ENCODE measurements at places on chromosomes 3 and 15.

DNA sequence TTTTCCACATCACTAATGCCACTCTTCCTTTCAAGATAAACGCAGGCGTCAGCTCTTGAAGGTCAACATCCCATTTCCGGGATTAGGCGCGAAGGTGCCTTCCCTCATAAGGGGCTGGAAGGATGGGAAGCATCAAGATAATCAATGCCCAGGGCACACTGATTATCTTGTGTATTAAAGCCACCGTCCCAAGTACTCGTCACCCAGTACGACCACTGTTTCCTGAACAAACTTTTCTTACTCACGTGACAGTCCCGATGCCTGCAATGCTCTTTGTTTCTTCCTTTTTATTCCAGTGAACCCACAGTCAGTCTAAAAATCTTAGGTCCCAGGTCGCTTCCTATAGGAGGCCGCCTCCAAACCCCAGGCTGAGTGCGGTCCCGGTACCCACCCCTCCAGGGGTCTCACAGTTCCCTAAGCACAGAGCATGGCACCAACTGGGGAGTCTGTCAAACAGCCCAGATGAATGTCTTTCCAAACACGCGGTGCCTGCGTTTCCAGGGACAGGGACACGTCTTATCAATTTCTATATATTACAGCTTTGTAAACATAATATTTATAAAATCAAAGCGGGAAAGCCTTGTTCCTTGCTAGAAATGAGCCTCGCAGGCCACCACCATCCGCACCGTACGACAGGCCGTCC is 589 bp downstream of the ANAPC13 start:
- DNase-seq = no peak

GRCh38 chr3:182632077-182632393 is 161.3 kb upstream of the ATP11B start:
- DNase-seq = no peak

- no peak for DNase-seq
Observed at GRCh38 chr3:45283471-45283870, 57.4 kb upstream of the TMEM158 start.

GRCh38 chr3:171566803-171567422 is 106.7 kb upstream of the TNIK start:
- no peak for DNase-seq

DNA sequence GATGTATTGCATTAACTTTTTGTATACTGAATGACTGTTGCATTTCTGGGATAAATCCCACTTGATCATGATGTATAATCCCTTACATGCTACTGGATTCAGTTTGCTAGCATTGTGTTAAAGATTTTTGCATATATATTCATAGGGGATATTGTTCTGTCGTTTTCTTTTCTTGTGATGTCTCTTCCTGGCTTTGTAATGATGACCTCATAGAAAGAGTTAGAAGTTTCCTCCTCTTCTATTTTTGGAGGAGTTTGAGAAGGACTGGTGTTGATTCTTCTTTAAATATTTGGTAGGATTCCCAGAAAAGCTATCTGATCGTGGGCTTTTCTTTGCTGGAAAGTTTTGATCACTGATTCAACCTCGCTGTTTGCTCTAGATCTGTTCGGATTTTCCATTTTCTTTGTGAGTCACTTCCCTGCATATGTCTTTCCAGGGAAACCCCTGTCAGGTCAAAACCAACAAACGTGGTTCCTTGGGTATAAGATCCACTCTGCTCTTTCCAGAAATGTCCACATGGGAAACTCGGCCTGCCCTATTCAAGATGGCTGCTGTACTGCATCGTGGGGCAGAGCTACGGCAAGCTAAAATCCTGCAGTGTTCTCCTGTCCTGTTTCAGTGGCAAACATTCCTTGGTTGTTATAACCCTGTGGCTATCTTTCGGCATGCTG is 120.4 kb downstream of the GABRG3 start:
- no peak for DNase-seq

GRCh38 chr15:70962084-70962483 is 69.5 kb downstream of the LRRC49 start:
- DNase-seq = no peak

All from head of caudate nucleus (tissue), 42 donors.